SIG-M5 (cell line): ENCODE measurements at places on chromosomes 4 and X.

GRCh38 chr4:53935780-53936179 is 128.6 kb downstream of the CHIC2 start:
- DNase-seq = no peak

GRCh38 chrX:2658585-2659292 is 32.4 kb upstream of the CD99 start:
- no peak for DNase-seq

DNA sequence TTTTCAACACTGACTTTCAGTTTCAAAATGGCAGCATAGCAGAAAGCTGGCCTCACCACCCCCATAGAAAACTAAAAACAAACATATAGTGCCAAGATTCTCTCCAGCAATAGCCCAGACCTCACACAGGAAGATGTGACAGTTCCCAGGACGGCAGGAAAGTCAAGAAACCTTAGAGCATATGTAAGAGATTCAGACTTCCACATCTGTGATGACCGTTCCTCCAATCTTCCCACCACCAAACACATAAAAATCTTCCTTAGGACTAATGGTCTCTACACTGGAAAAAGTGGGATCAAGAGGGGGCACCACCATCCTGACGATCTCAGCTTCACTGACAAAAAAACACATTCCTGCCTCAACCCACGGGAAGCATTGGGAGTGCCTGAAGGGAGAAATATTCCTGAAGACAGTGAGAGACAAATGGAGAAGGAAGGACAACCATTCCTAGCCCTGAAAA is 134.1 kb upstream of the CPXCR1 start:
- DNase-seq = no peak

- DNase-seq = no peak
Measured at GRCh38 chrX:37287741-37288444, 61.3 kb upstream of the PRRG1 start.

DNA sequence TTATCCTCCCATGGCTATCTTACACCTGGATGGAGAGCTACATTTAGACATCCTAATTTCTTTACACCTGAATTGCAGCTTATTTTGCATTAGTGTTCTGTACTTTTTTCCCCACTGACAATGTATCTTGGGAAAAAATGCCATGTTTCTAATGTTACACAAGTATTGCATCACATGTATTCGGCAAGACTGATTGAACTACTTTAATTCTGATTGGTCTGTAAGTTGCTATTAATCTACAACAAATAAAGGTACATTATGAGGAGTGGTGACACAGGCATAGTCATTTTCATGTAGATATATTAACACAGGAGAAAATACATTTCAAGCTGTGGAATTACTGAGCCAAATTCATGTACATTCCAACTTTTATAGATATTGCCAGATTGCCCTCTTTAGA is 558.0 kb downstream of the TRIML1 start:
- DNase-seq = no peak

DNA sequence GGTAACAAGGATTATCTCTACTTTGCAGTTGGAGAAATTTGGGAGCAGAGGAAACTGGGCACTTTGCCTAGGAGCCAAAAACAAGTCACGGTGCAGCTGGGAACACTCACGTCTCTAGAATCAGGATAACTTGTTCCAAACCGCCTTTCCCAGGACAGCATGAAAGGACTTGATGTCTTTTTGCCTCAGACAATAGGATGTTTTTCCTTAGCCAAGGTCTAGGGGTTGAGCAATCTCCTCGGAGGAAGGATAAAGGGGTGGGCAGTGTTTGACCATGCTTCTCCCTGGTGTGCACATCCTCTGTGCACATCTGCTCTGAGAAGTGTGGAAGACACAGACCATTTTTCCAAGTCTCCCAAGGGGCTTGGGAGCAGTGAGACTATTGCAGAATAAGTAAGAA is 1.7 kb upstream of the SPARCL1 start:
- no peak for DNase-seq

- DNase-seq = no peak
Measured at GRCh38 chr4:116018831-116019230, 905.4 kb upstream of the NDST4 start.

- no peak for DNase-seq
Measured at GRCh38 chrX:8668813-8669212, 63.1 kb downstream of the ANOS1 start.

DNA sequence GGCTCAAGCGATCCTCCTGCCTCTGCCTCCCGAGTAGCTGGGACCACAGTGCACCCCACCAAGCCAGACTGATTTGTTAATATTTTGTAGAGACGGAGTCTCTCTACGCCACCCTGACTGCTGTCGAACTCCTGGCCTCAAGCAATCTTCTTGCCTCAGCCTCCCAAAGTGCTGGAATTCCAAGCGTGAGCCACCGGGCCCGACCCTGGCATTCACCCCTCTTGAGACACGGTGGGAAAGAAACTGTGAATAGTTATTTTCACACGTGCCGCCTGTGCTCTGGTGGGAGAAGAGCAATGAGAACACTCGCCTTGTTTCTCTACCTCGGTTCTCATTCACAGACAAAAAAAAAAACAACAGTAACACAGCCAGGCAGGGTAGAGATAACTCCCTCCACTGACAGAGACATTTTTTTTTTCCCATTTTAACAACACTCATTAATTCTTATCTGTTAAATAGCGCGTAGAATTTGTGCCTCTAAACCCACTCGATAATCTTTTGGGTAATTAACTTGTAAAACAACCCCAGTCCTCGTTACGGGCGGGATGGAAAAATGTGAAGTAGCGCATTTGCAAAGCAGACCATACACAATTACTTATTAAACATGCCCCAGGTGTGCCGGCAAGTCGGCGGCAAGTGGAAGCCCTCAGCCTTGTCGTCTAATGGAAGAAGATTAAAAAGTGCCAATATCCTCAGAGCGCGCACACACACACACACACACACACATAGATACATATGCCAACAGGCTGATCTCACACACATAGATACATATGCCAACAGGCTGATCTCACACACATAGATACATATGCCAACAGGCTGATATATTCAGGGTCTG is 103.3 kb downstream of the DHRSX start:
- no peak for DNase-seq

GRCh38 chrX:48022738-48023137 is 15.9 kb downstream of the SPACA5 start:
- no peak for DNase-seq

- DNase-seq = no peak
Measured at GRCh38 chr4:73743795-73744194, 3.4 kb downstream of the CXCL8 start.

- DNase-seq = peak; percentile 36
Measured at GRCh38 chr4:76147454-76148141, 599 bp downstream of the NUP54 start.

DNA sequence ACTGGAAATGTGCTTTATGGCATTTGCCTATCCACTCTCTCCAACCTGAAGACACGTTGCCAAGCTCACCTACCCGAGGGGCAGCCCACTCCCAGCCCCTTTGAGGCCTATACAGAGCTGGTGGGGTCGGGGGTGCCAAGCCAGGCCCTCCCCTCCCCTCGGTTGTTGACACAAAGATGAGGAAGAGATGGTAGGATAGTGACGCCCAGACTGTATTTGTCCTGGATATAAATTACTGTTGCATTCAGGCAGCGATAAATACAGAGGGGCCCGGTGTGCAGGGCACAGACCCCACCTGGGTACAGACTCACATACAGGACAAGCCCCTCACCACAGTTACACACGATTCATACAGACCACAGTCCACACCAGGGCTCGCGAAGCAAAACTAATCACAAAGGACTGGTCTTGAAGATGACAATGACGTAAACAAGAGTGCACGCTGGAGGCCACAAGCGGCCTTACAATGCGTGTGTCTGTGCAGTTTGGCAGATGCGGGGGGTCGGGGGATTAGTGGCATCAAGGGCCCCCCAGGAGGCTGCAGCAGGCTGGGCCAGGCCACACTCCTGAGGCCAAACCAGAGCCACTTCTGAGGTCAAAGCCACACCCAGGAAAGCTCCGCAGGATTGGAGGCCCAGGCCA is 14.6 kb downstream of the DGKQ start:
- no peak for DNase-seq

DNA sequence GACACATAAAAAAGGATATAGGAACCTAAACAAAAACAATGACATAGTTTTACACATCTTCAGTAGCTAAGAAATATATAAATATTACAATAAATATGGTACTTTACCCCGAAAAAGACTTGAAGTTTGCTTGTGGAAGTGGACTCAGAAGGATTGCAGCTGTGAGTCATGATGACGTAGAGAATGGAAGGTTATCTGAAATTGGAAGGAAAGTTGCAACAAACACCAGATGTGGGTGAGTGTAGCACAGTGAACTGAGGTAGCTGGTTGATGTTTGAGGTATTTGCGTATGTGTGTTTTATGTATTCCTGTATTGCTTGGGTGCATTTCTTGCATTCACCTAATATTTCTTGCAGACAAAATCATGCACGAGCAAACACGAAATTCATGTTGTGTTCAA is 113.0 kb downstream of the ARX start:
- no peak for DNase-seq

- no peak for DNase-seq
Measured at GRCh38 chr4:1043651-1044468, 32.4 kb downstream of the FGFRL1 start.

DNA sequence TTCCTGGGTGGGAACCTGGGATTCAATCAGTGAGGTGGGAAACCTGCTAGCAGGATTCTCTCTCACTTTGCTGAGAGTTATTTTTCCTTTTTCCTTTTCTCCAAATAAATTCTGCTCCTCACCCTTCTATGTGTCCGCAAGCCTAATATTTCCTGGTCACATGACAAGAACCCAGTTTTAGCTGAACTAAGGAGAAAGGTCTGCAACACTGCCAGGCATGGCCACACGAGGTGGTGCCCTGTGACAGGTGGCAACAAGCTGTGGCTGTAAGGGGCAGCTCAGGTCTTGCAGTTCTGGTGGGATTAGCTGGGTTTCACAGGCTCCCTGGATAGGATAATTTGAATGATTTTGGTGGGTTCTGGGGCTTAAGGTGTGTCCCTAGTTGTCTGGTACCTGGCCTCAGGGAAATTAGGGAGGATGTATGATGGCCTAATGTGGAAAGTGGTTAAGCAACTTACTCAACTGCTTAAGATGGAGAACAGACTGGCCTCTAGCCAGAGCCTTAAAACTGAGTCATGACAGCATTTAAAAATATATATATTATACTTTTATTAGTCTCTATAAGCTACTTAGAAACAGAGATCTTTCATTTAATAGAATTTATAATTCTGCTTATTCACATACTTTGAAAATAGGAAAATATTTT is 215.0 kb downstream of the IL15 start:
- no peak for DNase-seq

DNA sequence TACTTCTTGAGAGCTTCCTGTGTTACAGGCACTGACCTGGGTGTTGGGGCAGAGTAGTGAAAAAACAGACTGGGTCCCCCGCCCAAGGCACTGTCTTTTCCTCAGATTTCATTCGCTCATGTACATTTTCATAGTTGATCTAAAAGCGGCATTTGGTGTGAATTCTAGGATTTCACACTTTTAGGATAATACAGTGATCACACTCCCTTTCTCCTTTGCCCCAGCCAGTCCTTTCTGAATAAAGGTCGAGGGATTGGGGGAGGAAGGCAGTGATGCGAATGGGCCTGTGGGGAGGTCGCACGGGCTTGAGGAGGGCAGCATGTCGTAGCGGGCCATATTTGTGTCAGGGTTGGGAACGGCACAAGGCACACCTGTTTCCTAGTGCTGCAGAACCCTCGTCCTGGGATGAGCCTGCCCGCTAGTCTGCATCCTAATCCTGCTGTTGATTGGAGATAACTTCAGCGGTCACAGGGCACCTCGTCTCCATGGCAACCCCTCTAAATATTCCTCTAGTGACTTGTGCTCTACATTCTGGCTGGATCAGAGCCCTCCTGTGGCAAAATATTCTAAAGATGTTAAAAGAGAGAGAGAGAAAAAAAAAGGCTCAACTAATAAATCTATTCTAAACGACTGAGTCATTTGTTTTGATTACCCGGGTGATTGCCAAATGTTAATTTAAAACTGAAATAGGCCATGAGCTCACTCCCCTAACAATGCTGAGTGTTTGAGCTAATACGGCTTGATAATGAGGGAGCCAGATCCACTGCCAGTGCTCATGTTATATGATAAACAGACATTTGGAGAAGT is 21.8 kb downstream of the FHL1 start:
- no peak for DNase-seq

DNA sequence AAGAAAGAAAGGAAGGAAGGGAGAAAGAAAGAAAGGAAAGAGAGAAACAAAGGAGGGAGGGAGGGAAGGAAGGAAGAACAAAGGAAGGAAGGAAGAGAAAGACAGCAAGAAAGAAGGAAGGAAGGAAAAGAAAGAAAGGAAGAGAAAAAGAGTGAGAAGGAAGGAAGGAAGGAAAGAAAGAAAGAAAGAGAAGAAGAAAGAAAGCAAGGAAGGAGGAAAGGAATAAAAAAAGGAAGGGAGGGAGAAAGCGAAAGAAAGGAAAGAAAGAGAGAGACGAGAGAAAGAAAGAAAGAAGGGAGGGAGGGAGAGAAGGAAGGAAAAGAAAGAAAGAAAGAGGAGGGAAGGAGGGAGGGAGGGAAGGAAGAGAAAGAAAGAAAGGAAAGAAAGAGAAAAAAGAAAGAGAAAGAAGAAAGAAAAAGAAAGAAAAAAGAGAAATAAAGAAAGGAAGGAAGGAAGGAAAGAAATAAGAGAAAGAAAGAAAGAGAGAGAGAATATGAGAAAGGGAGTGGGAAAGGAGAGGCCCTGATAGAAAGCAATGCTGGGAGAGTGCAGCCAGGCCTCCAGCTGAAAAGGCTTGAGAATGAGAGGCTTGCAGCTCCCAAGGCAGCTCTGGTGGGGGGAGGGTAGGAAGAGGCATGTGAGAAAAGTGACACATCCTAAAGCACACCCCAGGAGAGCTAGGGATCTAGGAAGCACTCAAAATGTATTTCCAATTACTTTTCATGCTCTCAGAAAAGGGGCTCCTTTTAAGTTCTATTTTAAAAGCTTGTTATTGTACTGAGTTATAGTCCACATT is 134.0 kb upstream of the ZIC3 start:
- no peak for DNase-seq

- no peak for DNase-seq
Measured at GRCh38 chr4:150283689-150284088, 205.4 kb downstream of the DCLK2 start.

DNA sequence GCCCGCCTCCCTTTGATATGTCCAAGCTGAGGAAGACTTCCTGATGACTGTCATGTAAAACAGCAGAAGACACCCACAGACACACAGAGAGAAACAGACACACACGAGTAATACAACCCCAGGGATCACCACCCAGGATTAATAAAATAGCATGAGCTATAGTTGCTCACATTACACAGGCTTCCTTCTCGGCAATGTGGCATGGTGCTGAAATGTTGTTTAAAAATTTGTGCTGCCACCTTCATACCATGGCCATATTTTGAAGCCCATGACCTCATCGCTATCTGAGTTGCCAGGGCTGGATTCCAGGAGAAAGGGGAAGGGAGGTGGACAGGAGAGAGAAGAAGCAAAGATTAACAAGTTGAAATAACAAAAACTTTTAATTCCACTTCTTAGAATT is 111.7 kb downstream of the SYNPO2 start:
- no peak for DNase-seq
